Mesendoderm (in vitro differentiated cells): ENCODE measurements at places on chromosomes 6 and 20.

GRCh38 chr6:140011537-140011936 lies 637.1 kb upstream of the CITED2 start:
- H3K27me3 ChIP-seq = no peaks in the 10 kb centered on the region
- H3K4me3 ChIP-seq = no peak overlapping the region
- H3K27ac ChIP-seq = no peak overlapping the region
- DNase-seq = peak; percentile 27
- H3K36me3 ChIP-seq = no peaks in the 10 kb centered on the region
- no peaks in the 10 kb centered on the region for H3K4me1 ChIP-seq

GRCh38 chr20:23586735-23587525 lies 18.6 kb upstream of the CST9L start:
- no peak for DNase-seq
- no peak overlapping the region for H3K4me3 ChIP-seq
- H3K36me3 ChIP-seq = no peaks in the 10 kb centered on the region

DNA sequence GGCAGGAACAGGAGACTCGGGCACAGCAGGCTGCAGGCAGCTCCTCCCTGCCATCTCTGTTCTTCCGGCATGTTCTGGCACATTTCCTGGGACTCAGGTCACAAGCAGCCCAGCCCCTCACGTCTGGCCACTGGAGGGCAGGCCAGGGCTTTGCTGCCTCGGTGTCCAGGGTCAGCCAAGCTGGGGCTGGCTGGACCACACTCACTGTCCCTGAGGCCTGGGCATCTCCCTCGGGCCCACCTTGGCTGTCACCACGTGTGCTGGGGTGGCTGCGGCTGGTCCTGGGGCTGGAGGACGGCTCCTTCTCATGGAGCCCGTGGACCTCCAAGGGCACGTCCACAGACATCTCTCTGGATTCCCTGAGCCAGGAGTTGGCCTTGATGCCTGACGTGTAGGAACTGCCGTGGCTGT lies 18.5 kb downstream of the FRMD1 start:
- H3K4me1 ChIP-seq = no peaks in the 10 kb centered on the region
- no peak overlapping the region for H3K27ac ChIP-seq
- no peak overlapping the region for H3K4me3 ChIP-seq
- peak; percentile 72 for DNase-seq

- DNase-seq = no peak
- no peak overlapping the region for H3K27ac ChIP-seq
- no peaks in the 10 kb centered on the region for H3K36me3 ChIP-seq
- no peaks in the 10 kb centered on the region for H3K27me3 ChIP-seq
- no peaks in the 10 kb centered on the region for H3K4me1 ChIP-seq
Observed at GRCh38 chr20:40156600-40157317, 532.3 kb downstream of the MAFB start.

DNA sequence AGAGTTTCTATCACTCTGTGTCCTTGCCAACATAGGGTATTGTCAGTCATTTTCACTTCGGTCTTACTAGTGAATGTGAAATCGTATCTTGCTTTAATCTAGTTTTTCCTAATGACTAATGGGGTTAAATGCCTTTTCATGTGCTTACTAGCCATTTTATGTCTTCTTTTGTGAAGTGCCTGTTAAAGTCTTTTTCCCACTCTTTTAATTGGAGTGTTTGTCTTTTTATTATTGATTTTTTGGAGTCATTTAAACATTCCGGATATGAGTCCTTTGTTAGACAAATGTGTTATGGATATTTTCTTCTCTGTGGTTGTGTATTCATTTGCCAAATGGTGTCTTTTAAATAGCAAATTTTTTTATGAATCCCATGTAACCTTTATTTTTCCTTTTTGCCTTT lies 194.6 kb downstream of the CDH26 start:
- H3K27ac ChIP-seq = no peak overlapping the region
- H3K4me3 ChIP-seq = no peak overlapping the region
- H3K4me1 ChIP-seq = no peaks in the 10 kb centered on the region
- no peak for DNase-seq
- no peaks in the 10 kb centered on the region for H3K27me3 ChIP-seq

DNA sequence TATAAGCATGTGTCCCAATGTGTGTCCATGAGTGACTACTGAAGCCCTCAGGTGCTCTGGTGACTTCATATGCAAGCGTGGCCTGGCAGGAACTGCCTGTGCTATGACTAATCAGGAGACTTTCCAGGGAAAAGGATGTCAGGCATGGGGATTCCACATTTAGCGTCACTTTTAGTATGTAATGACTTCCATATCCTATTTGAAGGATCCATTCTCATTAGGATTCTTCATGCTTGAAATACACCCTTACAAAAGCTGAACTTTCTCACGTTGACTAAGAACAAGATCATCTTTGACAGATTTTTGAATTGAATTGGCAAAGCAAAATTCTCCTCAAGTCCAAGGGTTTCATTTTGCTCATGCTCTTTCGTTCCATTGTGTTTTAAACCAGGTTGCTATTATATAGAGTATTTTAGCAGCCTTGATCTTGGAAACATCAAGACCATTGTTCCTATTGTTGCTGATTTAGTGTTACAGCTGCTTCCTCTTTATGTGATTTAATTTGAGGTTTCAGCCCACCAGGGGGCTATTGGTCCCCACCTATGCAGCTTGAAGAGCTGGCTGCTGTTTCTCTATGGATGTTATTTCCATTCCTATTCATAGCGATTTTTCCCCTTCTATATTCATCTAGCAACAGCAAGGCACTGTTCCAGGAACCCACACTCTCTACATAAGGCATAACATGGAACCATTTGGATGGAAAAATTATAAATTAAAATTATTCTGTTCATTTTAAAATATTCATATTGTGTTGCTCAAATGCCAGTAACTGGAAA lies 418.6 kb downstream of the CDKAL1 start:
- no peaks in the 10 kb centered on the region for H3K36me3 ChIP-seq
- H3K27ac ChIP-seq = no peak overlapping the region
- no peak overlapping the region for H3K4me3 ChIP-seq
- peak; percentile 82 for DNase-seq

DNA sequence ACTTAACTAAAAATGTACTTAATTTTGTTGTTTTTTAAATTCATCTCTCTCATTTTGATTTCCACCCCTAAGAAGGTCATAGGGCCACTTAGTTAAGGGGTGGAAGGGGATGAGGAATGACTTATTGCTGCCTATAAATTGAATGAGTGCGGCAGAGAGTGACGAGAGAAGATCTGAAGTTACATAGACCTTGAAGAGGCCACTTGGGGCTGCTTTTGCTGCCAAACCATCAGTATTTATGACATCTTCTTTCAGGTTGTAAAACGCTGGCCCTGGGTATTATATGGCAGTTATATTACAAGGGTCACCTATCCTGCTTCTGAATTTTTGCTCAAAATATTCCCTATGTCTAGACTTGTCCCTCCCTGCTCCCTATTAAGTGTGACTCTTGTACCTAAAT lies 119.6 kb upstream of the RIMS1 start:
- no peak for DNase-seq
- no peaks in the 10 kb centered on the region for H3K27me3 ChIP-seq
- peaks cover 5% of the 10 kb centered on the region for H3K4me1 ChIP-seq
- no peak overlapping the region for H3K27ac ChIP-seq
- H3K36me3 ChIP-seq = no peaks in the 10 kb centered on the region
- H3K4me3 ChIP-seq = no peak overlapping the region

GRCh38 chr20:48038713-48039112 lies 253.4 kb upstream of the SULF2 start:
- DNase-seq = no peak
- H3K4me1 ChIP-seq = no peaks in the 10 kb centered on the region
- H3K27ac ChIP-seq = no peak overlapping the region
- no peaks in the 10 kb centered on the region for H3K36me3 ChIP-seq
- no peaks in the 10 kb centered on the region for H3K27me3 ChIP-seq

GRCh38 chr6:29995340-29995777 lies 53.0 kb downstream of the HLA-A start:
- H3K27me3 ChIP-seq = no peaks in the 10 kb centered on the region
- H3K4me1 ChIP-seq = no peaks in the 10 kb centered on the region
- no peaks in the 10 kb centered on the region for H3K36me3 ChIP-seq

- no peaks in the 10 kb centered on the region for H3K36me3 ChIP-seq
- peak overlapping the region; percentile 58 for H3K4me3 ChIP-seq
- H3K4me1 ChIP-seq = no peaks in the 10 kb centered on the region
- H3K27me3 ChIP-seq = no peaks in the 10 kb centered on the region
- H3K27ac ChIP-seq = peak overlapping the region; percentile 88
Observed at GRCh38 chr6:26104457-26105108, 17.4 kb downstream of the HFE start.

- H3K27ac ChIP-seq = no peak overlapping the region
- H3K36me3 ChIP-seq = no peaks in the 10 kb centered on the region
Observed at GRCh38 chr6:13465734-13466133, 21.7 kb downstream of the GFOD1 start.

DNA sequence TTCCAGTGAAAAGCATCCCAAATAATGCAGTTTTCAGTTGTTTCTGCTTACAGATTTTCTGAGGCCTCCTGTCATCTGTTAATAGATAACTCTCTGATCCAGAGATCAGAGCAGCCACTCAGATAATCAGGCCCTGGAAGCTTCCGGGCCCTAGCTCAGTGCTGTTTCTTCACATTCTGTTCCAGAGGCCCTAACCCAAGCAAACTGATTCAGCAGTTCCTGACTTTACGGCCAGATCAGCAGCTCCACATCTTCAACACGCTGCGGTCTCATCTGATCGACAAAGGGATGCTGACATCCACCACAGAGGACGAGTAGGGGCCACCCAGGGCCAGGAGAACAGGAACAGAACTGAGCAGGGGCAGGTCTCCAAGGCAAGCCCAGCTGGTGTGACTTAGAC lies 63.1 kb downstream of the CDS2 start:
- no peaks in the 10 kb centered on the region for H3K27me3 ChIP-seq
- H3K36me3 ChIP-seq = peaks cover 7% of the 10 kb centered on the region
- H3K27ac ChIP-seq = no peak overlapping the region
- no peaks in the 10 kb centered on the region for H3K4me1 ChIP-seq
- DNase-seq = no peak

DNA sequence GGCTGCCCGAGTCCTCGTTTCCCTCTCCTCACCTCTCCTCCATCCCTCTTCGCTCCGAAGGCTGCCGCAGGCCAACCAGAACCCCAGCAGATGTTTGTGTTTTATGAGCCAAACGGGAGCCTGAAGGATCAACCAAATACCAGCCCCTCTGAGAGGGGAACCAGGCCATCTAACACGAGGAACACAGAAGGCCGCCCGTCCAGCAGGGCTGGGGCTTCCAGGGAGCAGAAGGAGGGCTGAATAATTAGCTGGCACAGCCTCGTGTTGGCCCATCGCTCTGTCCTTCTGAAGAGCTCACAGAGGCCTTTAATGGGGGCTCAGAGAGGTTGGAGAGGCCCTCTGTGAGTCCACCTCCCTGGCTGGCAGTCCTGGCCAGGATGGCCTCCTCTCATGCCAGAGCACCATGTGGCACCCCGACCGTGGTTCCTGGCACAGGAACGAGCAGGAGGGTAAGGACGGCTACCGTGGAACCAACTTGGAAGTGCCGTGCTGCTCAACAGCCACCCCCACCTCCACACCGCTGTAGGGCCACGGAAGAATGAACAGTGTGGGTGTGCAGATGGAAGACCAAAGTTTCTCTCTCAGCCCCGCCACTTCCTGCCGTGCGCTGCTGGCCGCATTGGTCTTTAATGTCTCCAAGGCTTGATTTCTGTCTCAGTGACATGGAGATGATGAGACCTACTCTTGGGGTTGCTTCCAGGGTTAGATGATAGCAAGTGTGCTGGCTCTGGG lies 155.2 kb downstream of the SCML4 start:
- H3K27ac ChIP-seq = no peak overlapping the region
- no peak for DNase-seq
- no peaks in the 10 kb centered on the region for H3K36me3 ChIP-seq
- no peak overlapping the region for H3K4me3 ChIP-seq

GRCh38 chr20:45959956-45960630 lies 11.9 kb downstream of the ZNF335 start:
- no peaks in the 10 kb centered on the region for H3K4me1 ChIP-seq
- no peak for DNase-seq
- H3K36me3 ChIP-seq = peaks cover 18% of the 10 kb centered on the region

DNA sequence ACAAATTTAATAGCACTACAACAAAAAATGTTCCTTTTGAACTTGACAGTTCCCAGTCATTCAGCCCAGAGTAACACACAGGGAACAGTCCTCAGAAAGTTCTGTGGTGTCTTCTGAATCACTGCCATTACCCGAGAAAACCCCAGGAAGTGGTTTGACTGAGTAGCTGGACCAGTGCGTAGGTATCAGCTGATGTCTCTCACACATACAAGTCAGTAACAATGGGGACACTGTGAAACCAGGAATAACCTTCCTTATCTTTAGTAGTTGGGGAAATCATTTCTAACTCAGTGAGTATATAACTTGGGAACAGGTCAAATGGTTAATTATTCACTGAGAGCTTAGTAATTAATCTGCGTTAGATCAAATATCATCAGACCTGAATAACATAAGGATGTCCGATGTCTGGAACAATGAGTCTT lies 73.1 kb downstream of the HIVEP2 start:
- H3K36me3 ChIP-seq = no peaks in the 10 kb centered on the region
- no peaks in the 10 kb centered on the region for H3K27me3 ChIP-seq
- DNase-seq = no peak

DNA sequence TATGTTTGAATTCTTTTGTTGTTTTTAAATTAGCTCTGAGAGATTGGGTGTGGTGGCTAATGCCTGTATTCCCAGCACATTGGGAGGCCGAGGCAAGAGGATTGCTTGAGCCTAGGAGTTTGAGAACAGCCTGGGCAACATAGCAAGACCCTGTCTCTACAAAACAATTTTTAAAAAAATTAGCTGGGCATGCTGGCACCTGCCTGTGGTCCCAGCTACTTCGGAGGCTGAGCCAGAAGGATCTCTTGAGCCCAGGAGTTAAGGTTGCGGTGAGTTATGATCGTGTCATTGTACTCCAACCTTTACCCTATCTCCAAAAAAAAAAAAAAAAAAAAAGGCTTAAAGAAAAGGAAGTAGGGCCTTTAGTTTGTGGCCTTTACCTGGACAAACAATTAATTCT lies 22.9 kb downstream of the DHX35 start:
- H3K27ac ChIP-seq = no peak overlapping the region
- no peaks in the 10 kb centered on the region for H3K36me3 ChIP-seq
- no peaks in the 10 kb centered on the region for H3K4me1 ChIP-seq
- no peak overlapping the region for H3K4me3 ChIP-seq
- no peaks in the 10 kb centered on the region for H3K27me3 ChIP-seq
- no peak for DNase-seq

DNA sequence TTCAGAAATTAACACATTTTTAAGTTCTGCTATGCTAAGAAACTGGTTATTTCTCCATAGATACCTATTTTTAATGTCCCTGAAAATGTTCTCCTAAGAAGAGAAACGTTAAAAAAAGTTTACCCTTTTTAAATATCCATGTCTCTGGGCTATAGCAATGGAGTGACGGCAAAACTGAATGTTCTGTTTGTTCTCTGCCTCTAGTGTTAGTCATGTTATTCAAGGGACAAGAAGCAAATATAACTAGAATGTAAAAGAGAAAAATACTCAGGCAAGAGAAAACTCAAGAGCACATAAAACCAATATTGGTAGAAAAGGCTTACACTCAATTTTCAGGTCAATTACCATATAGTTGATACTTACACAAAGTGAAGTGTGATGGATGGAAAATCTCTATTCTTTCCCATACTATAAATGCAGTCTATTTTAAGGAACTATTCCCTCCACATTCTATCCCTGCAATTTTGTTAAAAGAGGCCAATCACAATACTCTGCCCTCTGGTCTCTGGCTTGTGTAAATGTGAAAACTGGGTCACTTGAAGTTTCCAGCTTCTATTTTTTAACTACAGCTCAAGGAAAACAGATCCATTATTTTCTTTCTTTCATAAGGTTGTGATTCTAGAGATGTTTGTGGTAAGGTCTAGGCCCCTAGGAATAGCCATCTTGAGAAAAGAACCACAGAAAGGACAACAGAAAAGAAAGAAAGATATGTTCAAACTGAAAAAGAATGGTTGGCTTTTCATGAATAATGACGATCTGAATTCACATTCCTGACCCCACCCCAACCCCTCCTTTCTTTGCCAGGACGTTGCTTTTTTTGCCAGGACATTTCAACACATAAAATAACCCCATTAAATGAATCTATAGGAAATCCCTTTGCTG lies 200.3 kb upstream of the FAM83B start:
- DNase-seq = no peak
- H3K27me3 ChIP-seq = no peaks in the 10 kb centered on the region
- no peaks in the 10 kb centered on the region for H3K36me3 ChIP-seq
- H3K27ac ChIP-seq = no peak overlapping the region
